Left hindlimb (tissue), 1 donor: ENCODE measurements at places on chromosomes 3 and 15.
A peak's percentile ranks its signal among the peaks of the same experiment; 100 is the strongest.

- no peak for DNase-seq
These were observed 2.8 kb downstream of the SHISA5 start for GRCh38 chr3:48501196-48501595.

GRCh38 chr3:122974764-122975162 lies 52.8 kb downstream of the SEMA5B start:
- DNase-seq, result no peak

DNA sequence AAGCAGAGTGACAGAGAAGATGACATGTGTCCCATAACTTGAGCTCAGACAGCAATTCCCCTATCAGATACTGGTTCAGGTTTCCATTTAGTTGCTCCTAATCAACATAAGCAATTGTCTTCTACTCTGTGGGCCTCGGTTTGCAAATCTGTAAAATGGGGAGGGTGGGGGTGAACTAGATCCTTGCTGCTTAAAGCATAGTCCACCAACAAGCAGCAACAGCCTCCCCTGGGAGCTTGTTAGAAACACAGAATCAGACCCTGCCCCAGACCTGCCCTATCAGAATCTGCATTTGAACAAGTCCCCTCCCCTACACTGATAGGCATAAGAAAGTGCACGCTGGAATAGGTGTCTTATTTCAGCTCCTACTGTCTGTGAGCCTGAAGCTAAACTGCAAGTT lies 87.8 kb downstream of the CEMIP start:
- DNase-seq, result no peak

DNA sequence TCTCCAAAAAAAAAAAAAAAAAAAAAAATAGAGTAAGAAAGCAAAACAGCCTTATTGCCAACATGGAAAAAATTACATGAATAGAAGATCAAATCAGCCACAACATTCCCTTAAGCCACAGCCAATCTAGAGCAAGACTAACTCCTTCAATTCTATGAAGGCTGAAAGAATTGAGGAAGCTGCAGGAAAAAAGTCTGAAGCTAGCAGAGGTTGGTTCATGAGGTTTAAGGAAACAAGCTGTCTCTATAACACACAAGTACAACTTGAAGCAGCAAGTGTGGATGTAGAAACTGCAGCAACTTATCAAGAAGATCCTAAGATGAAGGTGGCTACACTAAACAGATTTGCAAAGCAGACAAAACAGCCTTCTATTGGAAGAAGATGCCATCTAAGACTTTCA lies 9.3 kb downstream of the PARL start:
- DNase-seq, result no peak

- peak; percentile 31 for DNase-seq
These were observed 35.1 kb downstream of the HMG20A start for GRCh38 chr15:77455696-77456321.

- no peak for DNase-seq
These were observed 352.5 kb upstream of the DCBLD2 start for GRCh38 chr3:99253963-99254355.

DNA sequence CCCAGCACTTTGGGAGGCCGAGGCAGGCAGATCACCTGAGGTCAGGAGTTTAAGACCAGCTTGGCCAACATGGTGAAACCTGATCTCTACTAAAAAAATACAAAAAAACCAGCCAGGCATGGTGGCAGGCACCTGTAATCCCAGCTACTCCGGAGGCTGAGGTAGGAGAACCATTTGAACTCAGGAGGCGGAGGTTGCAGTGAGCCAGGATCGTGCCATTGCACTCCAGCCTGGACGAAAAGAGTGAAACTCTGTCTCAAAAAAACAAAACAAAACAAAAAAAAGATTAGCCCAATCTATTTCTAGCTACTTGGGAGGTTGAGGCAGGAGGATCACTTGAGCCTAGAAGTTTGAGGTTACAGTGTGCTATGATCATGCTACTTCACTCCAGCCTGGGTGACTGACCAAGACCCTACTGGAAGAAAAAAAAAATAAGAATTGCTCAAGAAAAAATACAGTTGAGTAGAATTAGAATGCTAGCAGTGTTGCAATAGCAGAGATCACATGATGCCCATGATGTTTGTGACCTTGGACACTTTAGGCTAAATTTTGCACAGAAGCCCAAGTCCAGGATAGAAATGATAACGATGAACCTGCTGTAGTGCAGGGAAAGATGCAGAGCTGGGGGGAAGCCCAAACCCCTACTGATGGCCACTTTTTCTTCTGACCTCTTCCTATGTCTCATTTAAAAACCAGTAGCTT lies 162.2 kb downstream of the LPP start:
- no peak for DNase-seq

DNA sequence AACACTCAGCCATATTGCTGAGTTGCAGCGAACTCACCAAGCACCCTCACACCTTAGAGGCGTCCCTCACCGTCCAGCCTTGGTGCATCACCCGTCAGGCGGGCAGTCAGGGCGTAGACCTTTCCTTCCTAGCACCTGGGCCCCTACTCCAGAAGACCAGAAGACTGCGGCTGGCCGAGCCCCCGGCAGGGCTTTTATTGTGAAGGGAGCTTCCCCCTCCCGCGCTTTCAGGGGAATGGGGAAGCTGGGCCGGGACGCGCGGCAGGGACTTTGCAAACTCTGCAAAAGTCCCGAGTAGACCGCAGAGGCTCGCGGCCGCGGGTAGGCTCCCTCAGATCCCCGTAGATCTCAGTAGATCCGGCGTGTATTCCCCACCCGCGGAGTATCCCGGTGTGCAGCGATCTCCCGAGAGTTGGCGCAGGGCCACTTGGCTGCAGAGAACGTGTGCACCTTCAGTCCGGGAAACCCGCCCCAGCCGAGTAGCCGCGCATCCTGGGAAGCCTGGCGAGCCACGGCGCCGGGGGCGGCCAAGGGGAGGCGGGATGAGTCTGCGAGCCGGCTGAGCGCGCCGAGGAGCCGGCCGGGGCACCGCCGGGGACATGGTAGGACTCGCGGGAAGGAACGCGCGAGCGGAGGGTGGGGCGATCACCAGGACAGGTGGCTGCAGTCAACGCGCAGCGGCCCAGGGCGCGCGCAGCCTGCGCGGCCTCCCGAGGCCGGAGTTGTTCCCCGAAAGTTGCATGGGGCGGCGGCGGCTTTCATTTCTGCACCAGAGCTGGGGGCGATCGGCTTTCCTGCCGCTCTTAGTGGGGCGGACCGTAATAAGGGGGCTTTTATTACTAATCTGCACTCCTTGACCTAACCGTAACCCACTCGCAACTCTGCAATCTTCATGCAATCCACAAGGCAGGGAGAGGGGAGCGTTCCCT lies at the start of gene GASK1A:
TSS of gene GASK1A (plus strand) at position 268 of the 929 bp plus-strand sequence. CDS start at position 600, 332 bp downstream.
- peak; percentile 79 for DNase-seq

DNA sequence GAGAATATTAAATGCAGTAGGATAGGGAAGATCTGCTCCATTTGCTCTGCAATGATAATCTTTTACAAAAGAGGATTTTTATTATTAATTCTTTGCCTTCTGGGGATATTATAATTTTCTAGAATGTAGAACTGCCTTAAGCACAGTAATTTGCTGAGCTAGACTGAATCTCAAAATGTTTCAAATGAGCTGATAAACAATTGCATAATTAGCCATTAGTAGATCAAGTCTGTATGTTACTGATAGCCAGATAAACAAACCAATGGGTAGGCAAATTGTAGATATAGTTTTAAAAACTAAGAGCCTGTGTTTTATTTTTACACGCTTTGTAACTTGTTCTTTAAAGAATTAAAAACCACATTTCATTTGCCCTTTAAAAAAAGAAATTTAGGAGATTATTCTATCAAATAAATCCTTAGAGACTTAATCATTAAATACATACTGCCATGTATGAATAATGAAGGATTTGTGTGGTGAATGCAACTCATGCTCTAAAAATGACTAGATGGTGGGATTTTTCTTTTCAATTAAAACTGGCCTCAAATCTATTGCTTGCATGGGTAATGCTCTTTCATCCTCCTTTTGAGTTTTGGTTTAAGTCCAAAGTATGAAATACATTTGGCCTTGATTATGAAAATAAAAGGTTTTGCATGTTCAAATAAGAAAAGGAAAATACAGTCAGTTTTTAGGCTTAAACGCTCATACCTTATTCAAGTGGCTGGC lies 32.6 kb upstream of the NANOGP8 start:
- no peak for DNase-seq

GRCh38 chr15:88764448-88764847 lies 38.8 kb upstream of the ACAN start:
- no peak for DNase-seq

- DNase-seq, result no peak
These were observed 20.6 kb upstream of the RBM5 start for GRCh38 chr3:50068134-50068533.

- DNase-seq, result no peak
These were observed 90.3 kb upstream of the FAM174B start for GRCh38 chr15:92745845-92746271.

- DNase-seq, result no peak
These were observed 546.2 kb downstream of the MECOM start for GRCh38 chr3:169117264-169117663.

DNA sequence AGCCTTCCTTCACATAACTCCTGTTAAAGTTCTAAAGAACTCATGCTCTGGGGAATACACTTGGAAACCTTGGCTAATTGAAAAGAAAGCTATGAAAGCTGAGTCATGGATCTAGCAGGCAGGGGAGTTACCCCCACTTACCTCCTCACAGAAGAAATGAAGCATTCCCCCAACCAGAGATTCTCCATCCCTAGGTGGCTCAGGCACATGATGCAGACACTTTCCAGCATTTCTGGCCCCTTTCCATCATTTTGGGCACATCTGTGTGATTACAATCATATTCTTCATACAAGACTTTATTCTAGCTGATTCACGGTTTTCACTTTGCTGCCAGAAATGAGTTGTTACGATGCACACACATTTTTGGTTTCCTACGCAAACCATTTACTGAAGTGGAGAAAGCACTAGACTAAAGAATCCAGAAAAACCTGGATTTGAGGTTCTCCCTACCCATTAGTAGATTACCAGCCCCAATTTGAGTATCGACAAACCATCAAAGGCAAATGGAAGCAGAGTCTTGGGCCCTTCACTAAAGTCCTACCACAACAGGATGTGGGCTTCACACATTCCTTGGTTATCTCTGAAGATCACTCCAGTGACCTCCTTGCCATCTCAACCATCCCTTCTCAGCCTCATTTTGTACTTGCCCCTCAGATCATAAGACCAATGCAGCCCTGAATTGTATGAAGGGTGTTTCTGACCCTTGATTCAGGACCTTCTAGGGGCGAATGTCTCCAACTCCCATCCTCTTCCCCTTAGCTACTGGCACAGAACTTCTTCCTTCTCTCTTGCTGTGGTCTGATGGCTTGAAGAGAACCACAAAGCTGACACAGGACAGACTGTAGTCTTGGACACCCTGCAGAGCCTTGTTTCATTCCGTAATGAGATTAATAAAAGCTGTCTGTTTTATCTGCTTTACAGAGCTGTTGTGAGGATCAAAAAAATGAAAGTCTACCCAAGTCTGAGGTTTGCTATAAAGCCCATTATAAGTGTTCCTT lies 42.5 kb upstream of the SNRK start:
- no peak for DNase-seq

GRCh38 chr3:119146578-119147375 lies 812 bp downstream of the TEX55 start:
- no peak for DNase-seq

- no peak for DNase-seq
These were observed 8.3 kb downstream of the TRIM42 start for GRCh38 chr3:140686128-140686527.

- DNase-seq, result no peak
These were observed 37.8 kb upstream of the FOXB1 start for GRCh38 chr15:59966262-59966661.

DNA sequence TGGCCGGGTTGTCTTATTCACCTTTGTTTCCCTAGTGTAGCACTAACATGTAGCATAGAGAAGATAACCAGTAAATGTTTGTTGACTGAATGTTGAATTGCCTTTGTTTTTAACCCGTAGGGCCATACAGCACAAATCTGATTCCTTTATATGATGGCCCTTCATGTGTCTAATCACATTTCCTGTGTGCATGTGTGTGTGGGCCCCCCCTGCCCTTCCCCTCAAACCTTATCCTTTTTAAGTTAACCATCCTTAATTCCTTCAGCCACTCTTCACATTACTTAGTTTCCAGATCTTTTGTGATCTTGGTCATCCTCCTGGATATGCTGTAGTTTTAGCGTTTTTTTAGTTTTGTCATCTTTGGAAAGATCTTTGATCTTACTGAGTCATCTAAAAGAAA lies 4.2 kb downstream of the NEO1 start:
- no peak for DNase-seq

DNA sequence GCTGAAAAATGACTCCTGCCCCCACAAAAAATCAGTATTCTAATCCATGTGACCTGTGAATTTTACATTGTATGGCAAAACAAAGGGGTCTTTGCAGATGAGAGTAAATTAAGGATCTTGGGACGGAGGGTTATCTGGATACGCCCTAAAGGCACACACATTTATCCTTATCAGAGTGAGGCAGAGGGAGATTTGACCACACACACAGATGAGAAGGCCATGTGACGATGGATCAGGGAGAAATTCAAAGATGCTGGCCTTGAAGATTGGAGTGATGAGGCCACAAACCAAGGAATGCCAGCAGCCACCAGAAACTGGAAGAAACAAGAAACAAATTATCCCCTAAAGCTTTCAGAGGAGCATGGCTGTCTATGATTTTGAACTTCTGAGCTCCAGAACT lies 288.5 kb downstream of the XXYLT1 start:
- no peak for DNase-seq

DNA sequence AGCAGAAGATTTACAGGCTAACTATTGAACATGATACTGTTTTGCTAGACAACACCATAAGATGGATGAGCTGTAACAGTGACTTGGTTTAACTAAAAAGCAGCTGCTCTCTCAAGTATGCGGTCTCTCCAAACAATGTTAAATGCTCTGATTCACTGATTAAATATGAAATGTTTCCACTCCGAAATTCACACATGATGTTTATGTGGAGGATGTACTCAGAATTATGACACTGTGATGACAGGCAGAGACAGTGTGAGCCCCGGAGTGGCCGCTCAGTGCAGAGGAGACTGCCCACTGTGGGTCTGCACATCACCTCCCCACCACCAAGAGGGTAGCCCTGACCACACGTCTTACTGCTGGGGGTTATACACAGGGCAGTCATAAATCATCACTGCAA lies 83.9 kb upstream of the MEX3B start:
- DNase-seq, result no peak

DNA sequence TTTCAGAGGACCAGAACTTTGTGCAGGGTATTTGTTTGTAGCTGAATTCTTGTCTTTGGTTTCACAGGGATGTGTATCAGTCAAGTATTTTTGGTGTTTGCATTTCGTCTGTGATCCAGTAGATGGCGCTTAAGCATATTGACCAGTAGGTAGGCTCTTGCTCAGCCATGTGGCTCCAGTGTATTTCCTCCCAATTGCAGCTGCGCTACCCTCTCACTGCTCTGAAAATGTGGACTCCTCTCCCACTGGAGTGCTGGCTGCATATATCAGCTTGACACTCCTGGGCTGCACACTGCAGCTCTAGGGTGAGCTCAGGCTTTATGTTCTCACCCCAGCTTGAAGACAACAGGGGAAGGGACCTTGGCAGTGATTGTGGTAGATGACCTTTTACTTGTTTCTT lies 1264.3 kb upstream of the ALCAM start:
- peak; percentile 43 for DNase-seq

- DNase-seq, result no peak
These were observed 61.9 kb downstream of the WHAMM start for GRCh38 chr15:82871358-82871757.
